ENCODE measurements at places on chromosomes 11 and 22.

DNA sequence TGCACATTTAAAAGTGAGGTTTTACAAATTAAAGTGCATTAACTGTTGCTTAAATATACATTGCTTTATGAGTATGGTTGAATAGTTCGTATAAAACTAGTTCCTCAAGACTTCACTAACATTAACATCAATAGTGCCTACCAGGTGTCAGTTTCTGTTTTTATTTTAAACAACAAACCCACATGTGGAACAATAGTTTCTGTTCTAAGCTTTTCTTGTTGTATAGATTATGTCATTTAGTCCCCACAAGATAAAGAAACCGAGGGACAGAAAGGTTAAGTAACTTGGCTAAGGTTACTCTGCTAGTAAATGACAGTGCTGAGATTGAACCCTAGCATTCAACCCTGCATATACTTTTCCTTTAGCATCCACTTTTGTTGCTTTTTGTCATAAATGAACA lies 41.4 kb upstream of the ST14 start:
- DNase-seq: no peak

DNA sequence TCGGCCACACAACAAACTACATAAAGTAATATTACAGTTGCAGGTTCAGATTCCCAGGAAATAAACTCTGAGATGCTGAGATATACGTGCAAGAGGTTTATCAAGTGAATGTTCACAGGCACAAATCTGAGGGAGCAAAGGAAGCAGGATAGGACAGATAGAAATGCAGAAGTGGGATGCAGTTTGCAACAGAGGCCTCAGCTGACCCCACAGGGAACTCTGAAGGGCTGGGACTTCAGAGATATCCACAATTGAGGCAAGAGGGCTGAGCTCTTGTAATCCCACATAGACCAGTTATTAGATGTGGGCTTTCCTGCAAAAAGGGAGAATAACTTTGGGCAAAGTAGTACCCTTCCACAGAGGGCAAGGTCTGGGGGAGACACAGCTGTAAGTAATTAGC lies 25.4 kb upstream of the ARHGAP20 start:
- DNase-seq: no peak

GRCh38 chr22:36470162-36470993 lies 11.1 kb downstream of the TXN2 start:
- DNase-seq: peak; percentile 88

DNA sequence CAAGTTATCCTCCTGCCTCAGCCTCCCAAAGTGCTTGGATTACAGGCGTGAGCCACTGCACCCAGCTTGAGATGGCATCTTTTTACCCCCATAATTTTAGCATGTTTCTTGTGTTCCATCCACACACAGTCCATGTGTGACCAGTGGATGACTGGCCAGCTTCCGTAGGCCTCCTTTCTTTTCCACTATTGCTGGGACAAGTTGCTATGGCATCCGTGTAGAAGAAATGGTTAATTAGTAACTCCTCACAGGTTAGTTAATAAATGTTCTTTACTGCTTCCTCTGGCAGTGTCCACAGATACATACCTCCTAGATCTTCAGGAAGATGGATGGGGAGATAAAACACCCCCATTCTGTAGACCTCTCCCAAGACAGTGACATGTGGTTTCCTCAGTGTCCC lies 154.3 kb upstream of the RASSF10 start:
- DNase-seq: no peak

GRCh38 chr11:65900899-65901180 lies 652 bp upstream of the FOSL1 start:
- no peak for DNase-seq

GRCh38 chr11:8260202-8260966 lies 3.3 kb downstream of the LMO1 start:
- no peak for DNase-seq

- peak; percentile 52 for DNase-seq
These were observed 68.3 kb upstream of the TSPAN18 start for GRCh38 chr11:44658506-44658850.

- no peak for DNase-seq
These were observed at the start of gene PLEKHA7 for GRCh38 chr11:17014321-17014832. Gene PLEKHA7, minus strand, starts transcription at chr11:17014414. Its CDS starts 13 bp downstream, at chr11:17014401.

DNA sequence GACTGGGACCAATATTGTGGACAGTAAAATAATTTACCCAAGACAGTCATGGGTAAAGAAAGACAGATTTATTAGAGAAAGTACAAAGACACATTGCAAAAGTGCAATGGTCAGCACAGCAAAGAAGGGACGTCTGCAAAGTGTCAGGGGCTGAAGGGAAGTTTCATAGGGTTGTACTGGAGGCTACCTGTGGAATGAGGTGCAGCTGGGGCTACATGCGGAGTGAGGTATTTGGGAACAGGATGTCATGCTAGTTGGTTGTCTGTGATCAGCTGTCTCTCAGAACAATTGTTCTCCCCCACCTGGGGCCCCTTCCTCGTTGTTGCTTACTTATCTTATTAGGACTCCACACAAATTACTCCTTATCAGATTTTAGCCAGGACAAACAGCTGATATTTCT lies 11.4 kb upstream of the APOL3 start:
- DNase-seq: no peak

DNA sequence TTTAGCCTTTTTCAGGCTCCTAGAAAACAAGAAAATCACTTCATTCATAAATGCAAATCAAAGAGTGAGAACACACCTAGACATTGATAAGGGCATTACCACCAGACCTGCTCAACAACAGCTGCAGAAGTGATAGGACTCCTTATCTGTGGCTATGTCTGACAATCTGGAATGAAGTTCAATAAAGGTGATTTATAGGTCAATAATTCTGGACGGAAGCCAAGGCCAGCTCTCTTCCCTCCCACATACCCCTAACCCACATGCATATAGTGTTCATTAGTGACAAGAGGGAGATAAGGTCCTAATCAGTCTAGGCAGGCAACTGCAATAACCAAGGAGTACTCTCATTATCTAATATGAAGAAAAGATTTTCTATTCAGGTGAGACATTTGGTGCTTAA lies 111.3 kb downstream of the ETS1 start:
- no peak for DNase-seq

DNA sequence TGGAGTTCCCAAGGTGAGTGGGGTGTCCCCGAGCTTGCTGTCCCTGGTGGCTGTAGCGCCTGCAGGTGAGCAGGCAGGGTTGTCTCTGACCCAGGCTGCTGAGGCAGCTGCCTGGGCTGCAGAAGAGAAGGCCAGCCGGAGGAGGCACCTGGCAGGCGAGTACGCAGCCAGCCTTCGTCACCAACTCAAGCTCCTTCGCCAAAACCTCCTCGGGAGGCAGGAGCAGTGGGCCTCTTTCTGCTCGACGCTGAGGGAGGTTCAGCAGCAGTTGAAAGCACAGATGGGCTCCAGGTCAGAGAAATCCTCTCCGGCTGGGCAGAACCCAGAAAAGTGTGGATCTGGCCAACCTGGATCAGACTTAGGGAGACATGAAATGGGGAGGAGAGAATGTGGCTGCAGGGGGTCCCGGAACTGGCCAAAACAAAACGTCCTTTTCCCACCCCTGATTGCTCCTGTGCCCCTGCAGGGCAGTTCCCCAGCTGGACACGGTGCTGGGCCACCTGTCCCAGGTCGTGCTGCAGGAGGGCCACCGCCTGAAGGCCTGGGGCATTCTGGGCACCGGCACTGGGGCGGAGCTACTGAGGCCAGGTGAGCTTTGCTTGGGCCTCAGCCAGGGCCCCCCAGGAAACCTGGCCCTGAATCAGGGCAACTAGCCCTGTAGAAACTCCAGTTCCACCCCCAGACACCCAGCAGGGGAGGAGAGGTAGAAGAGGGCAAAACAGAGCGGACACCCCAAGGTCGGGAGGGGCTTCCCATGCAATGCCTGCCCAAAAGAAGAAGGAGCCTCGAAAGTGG lies 56.7 kb downstream of the BTG4 start:
- no peak for DNase-seq

DNA sequence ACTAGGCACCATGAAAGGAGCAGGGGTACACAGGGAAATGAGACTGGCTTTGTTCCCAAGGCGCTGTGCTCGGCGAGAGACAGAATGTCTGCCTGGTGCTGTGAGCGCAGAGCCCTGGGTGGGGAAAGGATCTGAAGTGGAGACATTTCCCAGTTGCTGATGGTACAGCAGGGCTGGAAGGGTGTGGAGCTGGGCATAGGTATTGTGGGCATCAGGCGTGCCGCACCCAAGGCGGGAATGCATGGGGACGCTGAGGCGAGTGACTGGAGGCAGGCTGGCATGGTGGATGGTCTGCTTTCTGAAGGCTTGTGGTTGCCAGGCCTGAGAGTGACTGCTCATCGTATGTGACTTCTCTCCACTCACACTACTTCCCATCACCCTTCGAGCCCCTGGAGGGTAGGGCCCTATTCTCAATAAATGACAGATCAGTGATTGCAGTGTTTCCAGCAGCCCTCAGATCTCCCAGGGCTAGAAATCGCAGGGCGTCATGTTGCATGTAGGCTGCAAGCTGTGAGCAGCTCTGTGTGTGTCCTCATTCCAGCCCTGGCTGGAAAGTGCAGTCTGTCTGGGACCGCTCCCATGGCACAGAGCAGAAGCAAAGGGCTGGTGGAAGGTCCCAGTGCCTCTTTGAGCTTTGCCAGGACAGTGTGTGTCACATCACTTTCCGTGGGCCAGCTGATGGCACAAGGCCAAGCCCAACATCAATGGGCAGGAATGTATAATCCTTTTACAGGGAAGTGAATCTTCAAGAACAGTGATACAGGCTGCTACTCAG lies 67.7 kb downstream of the TBC1D22A start:
- DNase-seq: no peak

DNA sequence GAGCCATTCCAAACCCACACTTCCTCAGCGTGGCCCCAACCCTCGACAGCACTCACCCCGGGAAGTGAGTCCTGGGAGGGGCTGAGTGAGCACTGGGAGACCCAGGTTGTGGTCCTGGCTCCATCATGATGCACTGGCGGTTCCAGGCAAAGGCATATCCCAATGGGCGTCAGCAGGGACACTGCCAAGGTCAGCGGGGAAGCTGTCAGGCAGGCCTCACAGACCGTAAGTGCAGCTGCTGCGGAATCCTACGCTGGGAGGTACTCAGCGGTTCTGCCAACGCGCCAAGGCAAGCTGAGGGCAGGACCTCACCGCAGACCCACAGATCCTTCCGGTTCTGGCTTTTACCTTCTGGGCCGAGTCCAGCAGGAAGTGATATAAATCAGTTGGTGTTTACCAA lies 1.4 kb upstream of the GAL3ST1 start:
- DNase-seq: no peak

- no peak for DNase-seq
These were observed 97.2 kb downstream of the JRKL start for GRCh38 chr11:96486890-96487611.

DNA sequence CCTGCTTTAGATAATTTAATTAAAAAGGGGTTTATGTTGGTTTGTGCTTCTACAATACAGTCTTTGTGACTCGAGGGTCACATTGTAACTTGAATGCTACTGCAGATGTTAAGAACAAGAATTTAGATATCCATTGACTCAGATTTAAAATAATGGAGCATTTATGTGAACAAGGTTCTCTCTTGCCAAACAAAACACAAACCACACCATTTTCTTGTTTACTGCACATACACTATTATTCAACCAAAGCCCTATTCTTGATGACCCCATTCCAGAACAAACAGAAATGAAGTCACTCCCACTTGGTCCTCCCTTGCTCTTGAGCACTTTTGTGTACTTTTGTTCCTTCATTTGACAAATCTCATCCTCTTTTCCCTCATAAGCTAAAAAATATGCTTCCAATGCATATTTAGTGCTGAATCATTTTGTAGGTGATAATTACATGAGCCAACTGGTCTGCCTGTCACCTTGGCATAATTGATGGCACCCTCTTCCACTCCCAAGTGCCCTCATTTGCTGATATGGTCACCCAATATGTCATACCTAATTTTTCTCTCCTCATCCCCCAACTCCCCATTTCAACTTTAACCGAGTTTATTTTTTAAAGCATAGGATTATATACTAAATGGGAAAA lies 2.8 kb downstream of the C11orf71 start:
- peak; percentile 83 for DNase-seq

- DNase-seq: no peak
These were observed 14.2 kb downstream of the SMPD1 start for GRCh38 chr11:6404342-6405051.

DNA sequence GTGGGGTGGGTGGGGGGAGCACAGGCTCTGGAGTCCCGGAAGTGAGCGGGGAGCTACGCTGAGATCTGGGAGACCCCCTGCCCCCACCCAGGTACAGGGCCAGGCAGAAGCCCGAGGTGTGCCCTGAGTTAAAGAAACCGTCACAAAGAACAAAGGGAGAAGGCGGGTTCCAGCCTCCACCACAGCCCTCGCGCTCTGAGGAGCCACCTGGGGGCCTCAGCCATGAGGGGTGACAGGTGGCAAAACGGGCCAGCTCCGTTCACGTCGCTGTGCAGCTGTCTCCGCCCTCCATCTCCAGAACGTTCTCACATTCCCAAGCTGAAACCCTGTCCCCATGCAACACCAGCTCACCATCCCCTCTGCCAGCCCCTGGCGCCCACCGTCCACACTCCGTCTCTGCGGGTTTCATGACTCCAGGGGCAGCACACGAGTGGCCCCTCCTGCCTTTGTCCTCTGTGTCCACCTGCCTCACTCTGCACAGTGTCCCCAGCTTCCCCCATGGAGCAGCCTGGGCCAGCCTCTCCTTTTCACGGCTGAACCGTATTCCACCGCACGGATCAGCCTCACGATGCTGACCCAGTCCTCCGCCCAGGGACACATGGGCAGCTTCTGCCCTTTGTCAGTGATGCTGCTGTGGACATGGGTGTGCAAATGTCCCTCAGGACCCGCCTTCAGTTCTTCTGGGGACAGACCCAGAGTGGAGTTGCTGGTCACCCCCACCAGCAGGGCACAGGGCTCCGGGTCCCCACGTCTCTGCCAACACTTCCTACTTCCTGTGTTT lies 1.7 kb upstream of the MUC5B start:
- no peak for DNase-seq

DNA sequence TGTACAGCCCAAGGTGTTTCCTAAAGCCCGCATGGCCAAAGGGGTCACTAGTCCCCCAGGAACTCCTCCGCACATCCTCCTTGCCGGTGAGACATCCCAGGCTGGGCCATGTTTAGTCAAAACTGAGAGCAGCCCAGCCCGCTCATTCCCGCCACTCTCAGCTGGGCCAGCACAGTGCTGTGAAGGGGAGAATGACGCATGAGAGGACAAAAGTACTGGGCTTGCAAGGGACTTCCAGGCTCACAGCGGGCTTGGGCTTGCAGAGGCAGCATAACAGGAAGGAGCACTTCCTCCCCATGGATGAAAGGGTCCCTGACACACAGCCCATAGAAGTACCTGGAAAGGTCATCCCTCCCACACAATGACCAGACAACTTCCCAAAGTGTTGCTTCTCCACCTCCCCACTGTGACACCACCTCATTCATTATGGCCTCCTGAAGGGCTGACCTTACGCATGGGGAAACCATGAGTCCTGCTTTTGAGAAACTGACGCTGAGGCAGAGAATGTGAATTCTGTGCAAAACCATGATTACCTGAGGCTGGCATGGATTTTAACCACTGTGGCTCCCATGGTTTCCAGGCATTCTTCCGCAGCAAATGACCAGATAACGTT lies 19.1 kb downstream of the ETS1 start:
- DNase-seq: no peak

- no peak for DNase-seq
These were observed 71.0 kb downstream of the DKK3 start for GRCh38 chr11:11937433-11937832.

GRCh38 chr22:32048069-32048468 lies 5.0 kb downstream of the SLC5A1 start:
- DNase-seq: no peak

Measured in SK-MEL-5 (cell line).